ENCODE measurements at places on chromosomes 1 and 21.
A peak's percentile ranks its signal among the peaks of the same experiment; 100 is the strongest.

GRCh38 chr1:100359139-100359538 lies 6.8 kb downstream of the CDC14A start:
- DNase-seq, result no peak

- DNase-seq, result peak; percentile 40
These were observed 35.3 kb upstream of the PAXBP1 start for GRCh38 chr21:32806810-32807386.

DNA sequence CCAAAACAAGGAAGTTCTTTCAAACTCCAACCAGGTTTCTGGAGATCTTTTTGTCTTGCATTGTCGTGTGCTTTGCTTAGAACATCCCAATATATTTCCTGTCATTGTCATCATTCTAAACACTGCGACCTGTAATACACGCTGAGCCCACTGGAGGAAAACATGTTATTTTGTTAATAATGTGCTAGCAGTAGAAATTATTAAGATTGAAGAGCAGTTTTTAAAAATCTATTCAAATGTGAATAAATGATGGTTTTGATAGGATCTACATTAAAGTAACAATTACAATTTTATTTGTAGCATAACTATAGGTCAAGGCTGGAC lies 268.5 kb downstream of the PTPRC start:
- DNase-seq, result no peak

- no peak for DNase-seq
These were observed 86.4 kb upstream of the F3 start for GRCh38 chr1:94627771-94628498.

DNA sequence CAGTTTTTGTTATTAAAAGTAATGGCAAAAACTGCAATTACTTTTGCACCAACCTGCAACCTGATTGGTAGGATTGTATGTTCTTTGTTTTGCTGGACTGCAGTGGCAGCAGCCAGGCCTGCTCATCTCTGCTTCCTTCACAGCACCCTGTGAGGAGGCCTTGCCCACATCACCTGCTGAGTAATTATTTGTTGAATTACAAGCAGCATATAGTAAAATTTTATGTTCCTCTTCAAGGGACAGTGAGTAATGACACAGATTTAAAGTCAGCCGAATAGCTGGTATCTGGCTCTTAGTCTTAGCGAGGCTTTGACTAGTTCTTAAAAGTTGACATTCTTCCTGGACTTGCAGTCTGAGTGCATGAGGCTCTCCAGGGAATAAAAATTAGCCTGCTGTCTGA lies 435.1 kb downstream of the PRDM2 start:
- DNase-seq, result no peak

GRCh38 chr1:46086576-46086975 lies 45.9 kb downstream of the PIK3R3 start:
- no peak for DNase-seq

- peak; percentile 54 for DNase-seq
These were observed 6.5 kb upstream of the FGGY start for GRCh38 chr1:59290193-59290949.

- peak; percentile 28 for DNase-seq
These were observed 59.8 kb upstream of the SLC35F3 start for GRCh38 chr1:233844692-233845091.

DNA sequence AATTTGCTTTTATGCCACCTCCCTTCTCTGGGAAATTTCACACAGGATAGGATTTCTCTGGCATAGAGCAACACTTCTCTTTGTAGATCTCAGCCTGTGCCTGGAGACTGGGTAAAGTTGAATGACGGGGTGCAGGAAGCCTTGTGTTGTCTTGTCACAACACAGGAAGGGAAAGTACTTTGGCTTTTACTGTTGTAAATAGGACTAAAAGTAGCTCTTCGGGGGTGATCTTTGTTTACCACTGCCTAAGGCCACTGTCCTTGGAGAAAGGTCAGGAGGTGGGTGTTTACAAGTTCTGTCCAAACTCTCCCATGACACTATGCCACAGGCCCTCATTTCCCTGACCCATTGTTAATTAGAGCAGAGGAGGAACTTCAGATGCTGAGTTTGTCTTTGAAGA lies 139.7 kb downstream of the FGGY start:
- DNase-seq, result no peak

- no peak for DNase-seq
These were observed 47.1 kb downstream of the WNT9A start for GRCh38 chr1:227900571-227901051.

GRCh38 chr1:27574871-27575831 lies 28.8 kb downstream of the AHDC1 start:
- DNase-seq, result peak; percentile 89

DNA sequence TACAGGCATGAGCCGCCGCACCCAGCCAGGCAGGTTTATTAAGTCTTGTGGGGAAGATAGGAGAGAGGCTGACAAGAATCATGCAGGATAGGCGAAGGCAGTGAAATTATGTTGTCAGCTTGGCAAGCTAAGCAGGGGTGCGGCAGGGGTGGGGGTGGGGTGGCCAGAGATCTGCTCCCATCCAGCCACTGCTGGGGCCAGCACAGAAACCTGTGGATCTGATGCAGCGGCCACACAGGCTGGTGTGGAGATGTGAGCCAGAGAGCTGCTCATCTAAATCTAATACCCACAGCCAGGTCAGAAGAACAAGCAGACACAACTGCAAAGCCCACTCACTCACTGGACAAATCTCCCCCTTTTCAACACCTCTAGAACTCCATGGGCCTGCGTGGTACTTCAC lies 68.7 kb downstream of the KCTD3 start:
- no peak for DNase-seq

DNA sequence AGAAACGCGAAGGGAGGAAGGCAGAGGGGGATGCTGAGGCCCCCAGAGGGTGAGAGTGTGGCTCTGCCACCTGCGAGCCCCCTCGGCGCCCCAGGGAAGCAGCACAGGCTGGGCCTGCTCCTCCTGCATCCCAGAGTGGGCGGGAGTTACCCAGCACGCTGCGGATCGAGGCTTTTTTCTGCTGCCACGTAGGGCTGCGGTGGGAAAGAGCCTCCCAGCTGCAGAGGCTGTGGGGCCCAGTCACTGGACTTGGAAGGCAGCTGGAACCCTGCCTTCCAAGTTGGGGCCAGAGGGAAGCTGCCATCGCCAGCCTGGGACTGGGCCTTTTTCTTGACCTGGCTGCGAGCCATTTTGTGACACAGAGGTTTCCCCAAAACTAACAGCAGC lies 2.3 kb upstream of the GRIK3 start:
- no peak for DNase-seq

DNA sequence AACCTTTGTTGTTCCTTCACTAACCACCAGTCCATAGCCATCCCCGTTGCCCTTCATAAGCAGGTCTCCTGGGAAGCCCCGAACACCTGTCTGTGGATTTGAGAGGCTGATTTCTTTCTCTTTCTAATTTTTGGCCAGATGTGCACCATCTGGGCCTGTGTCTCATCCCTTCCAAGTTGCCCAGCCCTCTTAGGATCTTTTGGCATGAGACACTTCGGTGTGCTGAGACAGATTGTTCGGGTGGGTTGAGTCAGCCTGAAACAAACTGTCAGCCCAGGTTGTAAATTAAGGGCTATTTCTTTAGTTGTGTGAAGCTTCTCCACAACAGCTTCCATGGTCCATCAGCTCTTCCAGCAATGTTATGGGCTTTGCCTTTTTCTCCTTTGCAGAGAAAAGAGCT lies 1.4 kb upstream of the DNAJC11 start:
- no peak for DNase-seq

DNA sequence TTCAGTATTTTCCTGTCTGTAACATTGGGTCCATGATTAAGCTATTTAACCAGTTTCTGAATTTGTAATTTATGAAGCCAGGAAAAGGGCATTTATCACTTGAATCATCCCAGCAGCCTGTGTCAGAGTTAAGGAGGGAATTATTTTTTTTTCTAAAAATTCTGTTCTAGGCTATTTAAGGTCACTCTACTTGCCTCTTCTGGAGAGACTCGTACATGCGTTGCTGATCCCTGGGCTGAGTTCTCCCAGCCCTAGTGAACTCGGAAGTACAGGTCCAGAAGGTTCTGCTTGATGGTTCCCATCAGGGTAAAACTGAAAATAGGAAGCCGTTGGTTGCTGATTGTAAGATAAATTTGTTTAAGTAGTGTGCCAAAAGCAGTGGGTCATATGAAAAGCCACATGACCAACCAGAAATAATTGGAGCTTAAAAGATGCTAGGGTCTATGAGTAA lies 90.7 kb downstream of the GPR88 start:
- DNase-seq, result peak; percentile 61

DNA sequence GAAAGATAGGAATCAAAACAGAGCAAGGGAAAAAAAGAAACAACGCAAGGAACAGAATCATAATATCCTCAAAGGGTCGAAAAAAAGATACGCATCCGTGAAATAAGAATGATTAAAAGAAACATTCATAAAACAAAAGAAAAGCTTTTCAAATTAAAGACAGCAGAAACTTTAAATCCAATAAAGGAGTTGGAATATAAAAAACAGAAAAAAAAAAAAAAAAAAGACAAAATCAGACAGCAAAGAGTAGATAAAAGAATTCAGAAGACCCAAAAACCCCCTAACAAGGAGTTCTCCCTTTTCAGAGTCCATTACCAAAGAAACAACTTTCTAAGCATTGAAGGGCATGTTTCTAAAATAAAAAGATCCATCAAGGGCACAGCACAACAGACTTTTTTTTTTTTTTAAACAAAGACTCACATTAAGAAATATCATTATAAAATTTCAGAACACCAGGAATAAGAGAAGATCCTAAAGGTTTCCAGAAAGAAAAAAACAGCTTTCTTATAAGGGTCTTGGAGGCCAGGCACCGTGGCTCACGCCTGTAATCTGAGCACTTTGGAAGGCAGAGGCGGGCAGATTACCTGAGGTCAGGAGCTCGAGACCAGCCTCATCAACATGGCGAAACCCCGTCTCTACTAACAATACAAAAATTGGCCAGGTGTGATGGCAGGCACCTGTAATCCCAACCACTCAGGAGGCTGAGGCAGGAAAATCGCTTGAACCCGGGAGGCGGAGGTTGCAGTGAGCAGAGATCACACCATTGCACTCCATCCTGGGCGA lies 44.7 kb downstream of the ENAH start:
- no peak for DNase-seq

- peak; percentile 51 for DNase-seq
These were observed at the start of gene PCP4L1 for GRCh38 chr1:161258439-161259344. PCP4L1 (plus strand) TSS chr1:161258745; CDS start chr1:161258975, 230 bp downstream.

DNA sequence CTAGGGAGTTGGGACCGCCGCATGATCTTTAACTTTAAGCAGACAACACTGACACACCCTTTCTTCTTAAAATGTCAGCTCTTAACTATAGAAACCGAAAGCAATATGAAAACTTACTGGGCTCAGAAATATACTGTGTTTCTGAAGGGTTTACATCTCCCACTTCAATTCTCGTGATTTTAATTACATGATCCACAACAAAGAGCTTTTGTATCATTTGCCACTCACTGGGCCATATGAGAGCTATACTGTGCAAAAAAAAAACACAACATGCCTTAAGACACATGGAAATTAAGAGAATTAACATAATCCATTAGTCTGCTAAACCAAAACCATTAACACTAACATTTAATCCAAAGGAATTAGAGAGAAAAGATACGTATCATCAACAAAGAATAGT lies 35.0 kb upstream of the RAP1GAP start:
- DNase-seq, result no peak

DNA sequence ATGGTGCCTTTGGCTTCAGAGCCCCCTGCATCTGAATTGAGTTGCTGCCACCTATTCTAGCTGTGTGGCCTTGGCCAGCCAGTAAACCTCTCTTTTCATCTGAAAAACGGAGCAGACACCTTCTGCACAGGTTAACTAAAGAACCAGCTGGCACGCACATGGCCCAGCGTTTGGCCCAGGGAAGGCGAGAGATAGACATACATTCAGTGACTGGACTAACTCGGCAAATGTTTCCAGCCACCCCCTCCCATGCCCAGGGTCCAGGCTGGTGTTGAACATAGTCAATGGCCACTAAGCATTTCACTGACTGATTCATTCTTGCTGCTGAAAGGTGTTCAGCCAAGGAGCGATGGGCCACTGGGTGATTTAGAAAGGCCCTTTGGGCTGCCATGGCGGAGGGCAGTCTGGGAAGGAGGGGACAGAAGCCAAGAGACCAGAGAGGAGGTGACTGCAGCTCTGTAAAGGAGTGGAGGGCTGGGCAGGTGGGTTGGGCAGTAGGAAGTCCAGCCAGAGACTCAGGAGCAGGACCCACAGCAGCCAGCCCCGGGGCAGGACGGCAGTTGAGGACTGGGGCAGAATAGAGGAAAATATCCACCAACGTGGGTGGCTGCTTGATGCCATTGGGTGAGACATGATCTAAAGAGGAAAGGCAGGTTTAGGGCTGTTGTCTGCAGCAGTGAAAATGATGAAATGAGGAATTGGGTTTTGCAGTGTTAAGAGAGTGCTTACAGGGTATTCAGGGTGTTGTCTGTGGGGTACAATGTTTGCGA lies 184.3 kb downstream of the HIVEP3 start:
- no peak for DNase-seq

DNA sequence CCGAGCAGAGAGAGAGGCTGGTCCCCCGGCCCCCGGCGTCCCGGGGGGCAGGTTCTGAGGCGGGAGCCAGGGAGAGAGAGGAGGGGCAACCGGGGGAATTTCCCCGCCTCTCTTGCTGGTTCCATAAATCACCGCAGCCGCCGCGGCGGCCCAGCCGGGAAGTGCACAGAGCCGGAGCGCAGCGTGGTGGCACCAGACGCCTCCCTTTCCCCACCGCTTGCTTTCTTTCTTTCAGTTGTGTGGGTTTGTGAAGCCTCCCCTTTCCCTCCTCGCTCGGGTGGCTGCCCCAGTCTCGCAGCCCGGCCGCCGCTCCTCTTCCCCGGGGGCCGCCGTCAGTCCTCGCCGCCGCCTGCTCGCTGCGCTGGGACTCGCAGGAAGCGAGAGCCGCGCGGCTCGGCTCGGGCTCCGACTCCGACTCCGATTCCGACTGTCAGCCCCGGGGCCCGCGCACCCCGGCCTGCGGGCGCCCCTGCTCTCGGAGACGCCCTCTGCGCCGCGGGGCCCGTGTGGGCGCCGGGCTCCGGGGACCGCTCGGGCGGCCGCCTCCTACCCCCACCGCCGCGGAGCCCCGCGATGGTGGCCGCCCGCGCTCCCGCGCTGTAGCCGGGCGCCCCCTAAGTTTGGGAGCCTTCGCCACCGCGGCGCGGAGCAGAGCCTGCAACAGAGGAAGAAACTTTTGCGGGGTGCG lies at the start of gene CACHD1:
Gene CACHD1 (plus strand): TSS at position 153 of the 688 bp plus-strand sequence. CDS start 616 bp downstream, outside the sequence.
- DNase-seq, result peak; percentile 89

DNA sequence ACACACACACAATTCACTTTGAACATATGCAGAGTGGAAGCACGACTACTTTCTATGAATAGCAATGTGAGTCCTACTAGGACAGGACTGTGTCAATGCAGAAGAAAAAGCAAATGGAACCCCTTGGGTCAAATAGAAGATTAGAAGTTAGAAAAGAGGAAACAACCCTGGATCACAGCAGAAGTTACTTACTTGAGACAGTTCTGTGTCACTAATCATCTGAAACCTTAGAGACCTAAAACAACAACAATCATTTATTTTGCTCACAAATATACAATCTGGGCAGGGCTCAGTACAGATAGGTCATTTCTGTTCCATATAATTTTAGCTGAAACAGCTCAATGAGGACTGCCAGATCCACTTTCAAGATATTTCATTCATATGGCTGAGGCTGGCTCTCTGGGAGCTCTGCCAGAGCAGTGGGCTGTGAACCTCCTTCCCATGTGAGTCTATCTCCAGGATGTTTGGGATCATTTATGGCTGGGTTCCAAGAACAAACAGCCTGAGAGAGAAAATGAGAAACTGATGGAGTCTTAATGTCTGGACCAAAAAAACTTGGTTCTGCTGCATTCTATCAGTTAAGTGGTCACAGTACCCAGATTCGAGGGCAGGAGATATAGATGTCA lies 42.5 kb upstream of the IL10 start:
- DNase-seq, result peak; percentile 86

Measured in fibroblast of skin of right biceps (primary cell).